ENCODE measurements at places on chromosomes 7 and 10. TPM values are rescaled to one million over a fixed set of nuclear protein-coding genes. Genes with fewer than 3 reads are reported as not detected.

DNA sequence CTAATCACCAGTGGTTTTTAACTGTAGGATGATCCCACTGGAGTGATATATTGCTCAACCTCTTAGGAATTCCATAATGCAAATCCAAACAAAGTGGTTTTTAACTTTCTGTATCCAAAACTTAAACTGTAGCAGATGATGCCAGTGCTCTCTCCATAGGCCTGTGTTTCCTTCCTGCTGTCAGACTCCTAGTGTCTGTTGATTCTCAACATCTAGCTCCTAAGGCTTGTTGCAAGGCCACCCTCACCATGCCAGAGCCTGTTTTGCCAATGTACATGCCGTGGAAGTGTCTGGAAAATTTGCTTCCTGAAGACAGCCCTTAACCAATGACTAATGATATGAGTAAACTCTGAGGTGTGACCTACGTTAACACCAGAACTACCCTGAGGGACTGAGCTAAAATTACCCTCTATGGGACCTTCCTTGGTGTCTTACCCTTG lies 39.3 kb downstream of the C1GALT1 start:
- DNase-seq, result peak; percentile 67

DNA sequence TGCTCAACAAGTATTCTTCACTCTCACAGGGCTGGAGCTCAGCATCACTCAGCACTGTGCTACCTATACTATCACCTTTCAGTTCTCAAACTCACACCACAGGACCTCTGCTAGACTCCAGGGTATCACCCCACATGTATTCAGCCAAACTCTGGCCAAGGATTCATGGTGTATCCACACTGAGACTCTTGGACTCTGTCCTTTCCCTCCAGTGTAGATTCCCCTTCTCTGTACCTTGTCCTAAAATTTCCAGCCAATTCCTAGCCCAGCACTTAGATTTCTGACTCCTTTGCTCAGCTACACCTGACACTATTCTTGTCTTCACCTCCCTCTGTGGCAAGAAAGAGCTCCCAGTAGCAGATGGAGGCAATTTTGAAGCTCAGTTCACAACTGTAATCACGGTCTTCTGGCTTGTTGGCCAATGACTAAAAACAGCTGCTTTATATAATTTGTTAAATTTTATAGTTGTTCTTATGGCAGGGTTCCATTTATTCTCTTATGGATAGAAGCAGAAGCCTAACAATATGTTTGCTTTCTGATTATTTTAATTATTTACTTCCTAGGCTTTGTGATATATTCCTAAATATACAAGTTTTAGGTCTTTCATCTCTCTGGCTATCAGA lies 258.8 kb downstream of the THSD7A start:
- DNase-seq, result no peak

- no peak for DNase-seq
These were observed 52.3 kb upstream of the COL13A1 start for GRCh38 chr10:69749178-69750010.

GRCh38 chr7:149773446-149774236 lies at the start of gene ZNF467:
ZNF467 (minus strand) TSS chr7:149773588; CDS start chr7:149771032, 2,556 bp downstream.
- DNase-seq, result peak; percentile 53

DNA sequence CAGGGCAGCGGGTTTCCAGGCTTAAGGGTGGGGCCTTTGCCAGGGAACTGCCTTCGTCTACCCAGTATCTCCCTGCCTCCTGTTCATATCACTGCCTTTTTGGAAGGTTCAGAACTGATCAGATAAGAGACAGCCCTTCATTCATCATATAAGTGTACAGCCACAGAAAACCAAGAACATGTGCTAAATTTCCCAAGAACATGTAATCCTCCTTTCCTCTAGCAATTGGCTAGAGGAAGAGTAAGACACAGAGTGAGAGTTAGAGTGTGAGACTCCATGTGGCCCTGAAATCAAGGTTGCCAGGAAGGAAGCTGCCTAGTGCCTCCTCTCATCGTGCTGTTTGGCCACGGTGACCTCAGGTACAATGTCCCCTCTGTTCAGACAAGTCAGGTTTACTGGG lies 770.9 kb downstream of the TNS3 start:
- no peak for DNase-seq

Gene ARL3
- total RNA-seq, result 10.4 TPM

Gene DGKB
- total RNA-seq, result not detected

GRCh38 chr7:37643876-37644275 lies 39.7 kb upstream of the GPR141 start:
- peak; percentile 46 for DNase-seq

DNA sequence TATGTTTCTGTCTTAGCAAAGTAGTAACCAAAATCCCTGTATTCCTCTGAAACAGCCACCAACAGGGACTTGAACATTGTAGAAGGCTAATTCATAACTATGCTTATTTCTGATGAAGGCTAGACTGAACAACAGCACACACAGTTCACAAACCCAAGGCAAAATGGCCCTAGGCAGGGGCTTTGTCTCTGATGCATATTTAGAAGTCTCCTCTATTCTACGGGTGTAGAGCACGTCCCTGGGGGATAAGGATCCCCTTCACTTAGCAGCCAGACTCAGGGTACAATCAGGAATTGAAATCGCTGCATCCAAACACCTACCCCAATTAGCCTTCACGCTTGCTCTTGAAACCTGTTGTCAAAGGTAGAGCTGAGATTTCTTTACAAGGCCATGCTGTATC lies 45.5 kb downstream of the FGFR2 start:
- DNase-seq, result no peak

Data from H4 (cell line).